NCI-H1092 (cell line): ENCODE measurements at places on chromosomes 4 and X.

DNA sequence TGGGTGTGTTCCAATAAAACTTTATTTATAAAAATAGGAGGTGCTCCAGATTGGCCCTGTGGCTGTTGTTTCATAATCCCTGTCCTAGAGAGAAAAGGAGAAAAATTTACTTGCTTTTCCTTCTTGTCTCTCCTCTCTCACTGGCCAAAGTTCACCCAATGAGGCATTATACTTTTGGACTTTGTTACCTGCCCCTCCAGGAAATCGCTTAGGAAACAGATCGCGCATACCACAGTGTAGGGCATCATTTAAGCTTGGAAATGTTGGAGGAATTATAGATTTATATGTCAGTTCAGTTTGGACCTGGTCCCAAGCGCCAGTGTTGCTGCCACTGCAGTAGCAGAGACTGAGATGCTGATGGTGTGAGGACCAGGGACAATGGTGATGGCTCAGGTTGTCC is 337.6 kb upstream of the NR3C2 start:
- no peak for DNase-seq

DNA sequence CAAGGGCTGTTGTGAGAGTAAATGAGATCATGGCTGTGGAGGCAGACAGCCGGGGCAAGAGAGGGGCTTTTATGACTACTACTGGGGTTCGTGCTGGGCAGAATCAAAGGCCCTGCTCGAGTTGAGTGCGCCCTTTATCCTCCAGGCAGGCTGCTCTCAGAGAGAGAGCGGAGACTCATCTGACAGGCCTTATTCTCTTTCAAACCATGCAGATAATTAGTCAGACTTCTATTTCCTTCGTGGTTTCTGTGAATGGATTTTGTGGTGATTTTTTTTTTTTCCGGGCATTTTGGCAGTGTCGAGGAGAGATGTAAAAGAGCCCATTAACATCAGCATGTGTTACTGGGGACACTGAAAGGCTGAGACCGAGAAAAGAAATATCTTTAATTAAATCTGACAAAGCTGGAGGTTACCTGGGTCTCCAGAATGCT is 73.6 kb downstream of the MED28 start:
- DNase-seq: no peak

- DNase-seq: no peak
Measured at GRCh38 chrX:16839219-16839851, 30.8 kb downstream of the RBBP7 start.

DNA sequence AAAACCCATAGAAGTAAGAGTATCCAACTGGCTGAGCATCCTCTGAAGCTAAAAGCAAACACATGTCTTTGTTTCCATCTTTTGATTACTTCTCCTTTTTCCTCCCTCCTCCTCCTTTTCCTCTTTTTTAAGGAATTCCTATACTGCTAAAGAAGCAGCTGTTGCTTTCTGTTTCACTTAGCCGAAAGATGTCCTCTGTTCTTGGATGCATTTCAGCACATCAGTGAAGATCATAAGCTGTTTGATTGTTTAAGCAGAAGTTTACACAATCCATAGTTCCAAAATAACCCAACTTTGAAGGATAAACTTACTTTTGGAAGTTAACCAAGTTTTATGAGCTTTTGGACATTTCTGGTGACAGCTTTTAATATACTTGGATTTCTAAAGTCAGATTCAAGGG is 55.1 kb upstream of the TNIP3 start:
- no peak for DNase-seq

DNA sequence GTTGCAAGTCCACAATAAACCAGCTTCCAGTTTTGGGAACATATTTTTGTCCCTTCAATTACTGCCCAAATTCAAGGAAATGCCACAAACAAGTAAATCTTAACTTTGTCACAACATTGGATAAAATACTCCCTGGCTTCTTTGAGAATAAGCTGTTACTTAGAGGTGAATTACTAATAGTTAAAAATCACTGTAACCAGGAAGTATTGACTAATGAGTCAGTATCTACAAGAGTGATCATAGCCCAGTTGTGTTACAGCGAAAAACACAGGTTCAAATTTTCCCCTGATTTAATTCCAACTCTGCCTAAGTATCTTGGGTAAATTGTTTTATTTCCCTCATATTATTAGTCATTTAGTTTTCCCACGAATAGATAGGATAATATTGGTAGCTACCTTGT is 291.2 kb upstream of the PPARGC1A start:
- DNase-seq: no peak
